HCT116 (cell line): ENCODE measurements at places on chromosomes 12 and 14.

- DNase-seq, result no peak
These were observed 32.9 kb upstream of the HSP90B1 start for GRCh38 chr12:103897316-103897715.

DNA sequence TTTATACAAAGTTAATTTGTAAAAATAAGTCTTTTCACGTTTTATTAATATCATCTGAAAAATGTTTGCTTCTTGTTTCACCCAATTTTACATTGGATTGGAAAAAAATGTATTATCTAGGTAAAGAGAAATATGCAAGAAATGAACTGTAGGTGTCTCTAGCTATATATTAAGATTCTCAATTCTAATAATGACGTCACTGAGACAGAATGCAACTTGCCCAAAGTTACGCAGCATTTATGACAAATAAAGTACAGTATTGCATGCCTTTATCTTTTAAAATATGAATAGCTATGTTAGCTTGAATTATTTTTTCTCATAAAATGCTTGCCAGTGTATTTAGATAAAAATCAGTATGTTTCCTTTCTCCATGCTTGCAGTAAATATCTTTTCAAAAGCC is 728.8 kb downstream of the RERGL start:
- DNase-seq, result no peak

DNA sequence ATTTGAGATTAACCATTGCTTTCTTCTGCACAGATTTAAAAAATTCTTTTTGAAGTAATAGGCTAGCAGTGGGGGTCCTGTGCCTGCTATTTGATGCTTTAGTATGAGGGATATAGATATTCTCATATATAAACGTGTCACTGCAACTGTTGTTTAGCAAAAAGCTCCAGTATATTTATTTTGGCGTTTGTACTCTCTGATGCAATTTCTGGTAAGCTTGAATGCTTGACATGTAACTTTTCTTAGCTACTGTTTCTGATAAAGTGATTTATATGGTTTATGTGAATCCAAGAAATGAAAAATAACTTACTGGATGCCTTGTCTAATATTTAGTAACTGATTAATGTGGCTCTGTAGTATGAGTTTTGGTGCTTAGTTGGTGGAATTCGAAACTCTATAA is 77.1 kb downstream of the TTLL5 start:
- no peak for DNase-seq

DNA sequence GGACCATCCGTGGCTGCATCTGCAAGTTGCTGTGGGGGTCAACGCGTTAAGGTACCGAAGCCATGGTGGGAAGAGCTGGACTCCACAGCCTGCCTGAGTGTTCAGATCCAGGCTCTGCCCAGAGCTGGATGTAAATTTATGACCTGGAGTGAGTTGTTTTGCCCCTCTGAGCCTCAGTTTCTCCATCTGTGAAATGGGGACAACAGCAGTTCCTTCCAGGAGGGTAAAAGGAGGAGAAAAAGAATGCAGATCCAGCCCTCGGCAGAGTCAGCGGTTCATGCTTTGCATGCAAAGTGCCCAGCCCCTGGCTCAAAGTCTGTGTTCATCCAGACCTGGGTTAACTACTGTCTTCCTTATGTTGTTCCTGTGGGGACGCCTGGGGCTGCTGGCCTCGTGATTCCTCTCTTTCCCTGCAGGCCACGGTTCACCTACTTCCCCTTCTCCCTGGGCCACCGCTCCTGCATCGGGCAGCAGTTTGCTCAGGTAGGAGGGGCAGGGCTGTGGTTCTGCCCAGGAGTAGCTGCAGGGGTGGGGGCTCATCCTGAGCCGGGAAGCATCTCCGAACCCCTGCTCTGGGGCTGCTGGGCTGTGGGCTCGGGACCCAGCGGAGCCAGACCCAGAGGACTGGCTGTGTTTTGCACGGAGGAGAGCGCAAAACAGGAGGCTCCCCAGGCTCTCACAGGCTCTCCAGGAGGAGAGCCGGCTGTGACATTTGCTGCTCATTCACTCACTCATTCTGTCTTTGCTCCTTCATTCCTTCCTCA is 41.9 kb downstream of the CYP46A1 start:
- no peak for DNase-seq

- no peak for DNase-seq
These were observed 32.4 kb downstream of the PLEKHG7 start for GRCh38 chr12:92735131-92735721.

DNA sequence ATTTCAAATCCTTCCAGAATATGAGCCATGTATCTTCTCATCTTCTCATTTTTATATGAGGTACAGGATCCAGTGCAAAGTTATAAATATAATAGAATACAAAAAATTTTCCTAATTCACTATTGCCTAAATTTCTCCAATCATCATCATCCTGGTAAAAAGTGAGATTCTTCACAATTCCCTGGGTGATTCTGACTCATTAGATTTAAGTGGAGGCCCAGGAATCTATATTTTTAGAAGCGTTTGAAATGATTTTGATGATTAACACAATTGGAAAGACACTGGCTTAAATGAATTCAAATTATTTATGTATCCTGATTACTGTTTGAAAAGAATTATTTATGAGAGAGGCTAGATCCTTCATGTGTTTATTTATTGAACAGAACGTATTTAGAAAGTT is 380.3 kb upstream of the PDE3A start:
- no peak for DNase-seq

GRCh38 chr12:66503746-66504145 is 175.1 kb downstream of the GRIP1 start:
- no peak for DNase-seq

DNA sequence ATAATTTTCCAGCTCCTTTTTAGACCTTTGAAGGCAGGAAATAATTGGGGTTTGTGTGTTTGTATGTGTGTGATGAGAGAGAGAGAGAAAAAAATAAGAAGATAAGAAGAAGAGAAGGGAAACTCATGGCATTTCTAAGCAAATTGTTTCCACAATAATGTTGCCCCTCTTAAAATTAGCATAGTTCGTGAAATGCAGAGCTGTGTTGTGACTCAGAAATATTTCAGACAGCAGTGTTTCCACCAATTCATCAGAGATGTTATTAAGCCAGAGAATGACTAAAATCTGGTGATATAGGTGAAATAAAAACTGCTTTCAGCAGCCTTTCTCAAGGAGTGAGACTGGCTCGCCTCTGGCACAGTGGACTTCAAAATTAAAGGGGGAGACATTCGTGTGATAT is 65.9 kb upstream of the ARHGAP5 start:
- DNase-seq, result no peak

GRCh38 chr12:26783131-26783526 is 49.9 kb downstream of the ITPR2 start:
- DNase-seq, result no peak

DNA sequence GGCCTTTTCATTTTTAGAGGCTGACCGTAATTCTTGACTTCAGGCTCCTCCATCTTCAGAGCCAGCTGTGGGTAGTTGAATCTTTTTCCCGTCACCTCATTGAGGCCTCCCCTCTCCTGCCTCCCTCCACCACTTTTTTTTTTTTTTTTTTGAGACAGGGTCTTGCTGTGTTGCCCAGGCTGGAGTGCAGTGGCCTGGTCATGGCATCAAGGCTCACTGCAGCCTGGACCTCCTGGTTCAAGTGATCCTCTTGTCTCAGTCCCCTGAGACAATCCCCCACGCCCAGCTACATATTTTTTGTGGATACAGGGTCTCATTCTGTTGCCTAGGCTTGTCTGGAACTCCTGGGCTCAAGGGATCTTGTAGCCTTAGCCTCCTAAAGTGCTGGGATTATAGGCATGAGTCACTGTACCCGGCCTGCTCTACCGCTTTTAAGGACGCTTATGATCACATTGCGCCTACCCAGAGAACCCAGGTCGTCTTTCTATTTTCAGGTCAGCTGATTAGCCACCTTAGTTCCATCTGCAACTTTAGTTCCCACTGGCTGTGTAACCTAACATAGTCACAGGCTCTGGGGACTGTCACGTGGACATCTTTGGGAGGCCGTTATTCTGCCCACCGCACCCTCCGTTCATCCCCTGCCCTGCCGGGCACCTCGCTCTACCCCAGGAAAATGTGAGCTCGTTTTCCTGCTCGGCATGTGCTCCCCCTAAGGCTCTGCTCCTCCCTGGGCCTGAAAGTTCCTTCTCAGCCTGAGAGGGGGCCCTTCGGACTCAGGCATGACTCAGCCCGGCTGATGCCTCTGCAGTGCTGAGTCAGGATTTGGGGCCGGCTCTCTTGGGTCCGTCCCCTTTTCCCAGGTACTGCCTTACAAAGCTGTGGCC is 13.4 kb downstream of the TNFAIP2 start:
- DNase-seq, result peak; percentile 28

- no peak for DNase-seq
These were observed 10.9 kb upstream of the LGMN start for GRCh38 chr14:92759300-92759678.

DNA sequence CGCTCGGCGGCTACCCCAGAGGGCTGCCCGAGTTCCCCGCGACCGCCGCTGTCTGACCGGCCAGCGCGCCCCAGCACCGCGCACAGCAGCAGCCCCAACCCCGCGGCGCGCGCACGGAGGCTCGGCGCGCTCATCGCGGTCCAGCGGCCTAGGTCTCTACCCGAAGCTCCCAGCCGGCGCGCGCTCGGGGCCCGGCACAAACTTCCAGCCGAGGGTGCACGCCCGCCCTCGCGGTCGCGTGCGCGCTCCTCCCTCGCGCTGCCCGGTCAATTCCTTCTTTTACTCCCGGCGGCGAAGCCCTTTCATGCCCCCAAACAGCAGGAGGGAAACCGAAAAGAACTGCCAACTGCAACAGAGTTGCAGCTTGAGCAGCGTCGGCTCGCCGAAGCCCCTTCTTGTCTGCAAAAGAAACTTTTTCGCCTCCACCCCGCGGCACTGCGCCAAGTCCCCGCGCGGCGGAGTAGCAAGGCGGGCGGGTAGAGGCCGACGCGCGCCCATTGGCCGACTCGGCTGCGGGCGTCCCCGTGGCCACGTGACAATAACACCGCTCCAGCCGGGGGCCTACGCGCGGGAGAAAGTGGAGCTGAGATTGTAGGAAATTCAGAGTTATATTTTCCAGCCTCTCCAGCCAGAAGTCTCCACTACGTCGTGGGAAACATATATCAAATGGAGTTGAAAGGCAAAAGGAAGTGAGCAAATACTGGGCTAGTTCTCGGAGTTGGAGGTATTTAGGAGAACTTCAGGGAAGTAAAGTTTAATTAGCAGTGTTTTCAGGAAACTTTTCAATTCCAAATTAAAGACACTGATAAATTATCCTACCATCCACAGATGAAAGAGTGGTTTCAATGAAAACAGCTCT is at the start of gene LRIG3:
TSS of gene LRIG3 (minus strand) at position 403 of the 859 bp plus-strand sequence. CDS start at position 134, 269 bp downstream.
- DNase-seq, result peak; percentile 59

DNA sequence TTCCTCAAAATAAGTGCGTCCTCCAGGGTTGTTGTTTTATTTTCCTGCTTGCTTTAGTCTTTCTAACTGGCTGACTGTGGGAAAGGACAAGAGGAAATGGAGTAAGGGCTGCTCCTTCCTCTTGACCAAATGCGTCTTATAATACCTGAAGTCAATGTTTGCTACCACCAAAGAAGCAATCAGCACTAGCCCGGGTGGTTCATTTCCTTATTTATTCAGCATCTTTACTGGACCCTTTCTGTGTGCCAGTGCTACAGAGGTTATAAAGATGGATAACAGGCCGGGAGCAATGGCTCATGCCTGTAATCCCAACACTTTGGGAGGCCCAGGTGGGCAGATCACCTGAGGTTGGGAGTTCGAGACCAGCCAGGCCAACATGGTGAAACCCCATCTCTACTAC is 15.1 kb upstream of the RPS6KA5 start:
- DNase-seq, result no peak
